AG08396 (cell line): ENCODE measurements at places on chromosomes 6 and 20.
A peak's percentile ranks its signal among the peaks of the same experiment; 100 is the strongest.

DNA sequence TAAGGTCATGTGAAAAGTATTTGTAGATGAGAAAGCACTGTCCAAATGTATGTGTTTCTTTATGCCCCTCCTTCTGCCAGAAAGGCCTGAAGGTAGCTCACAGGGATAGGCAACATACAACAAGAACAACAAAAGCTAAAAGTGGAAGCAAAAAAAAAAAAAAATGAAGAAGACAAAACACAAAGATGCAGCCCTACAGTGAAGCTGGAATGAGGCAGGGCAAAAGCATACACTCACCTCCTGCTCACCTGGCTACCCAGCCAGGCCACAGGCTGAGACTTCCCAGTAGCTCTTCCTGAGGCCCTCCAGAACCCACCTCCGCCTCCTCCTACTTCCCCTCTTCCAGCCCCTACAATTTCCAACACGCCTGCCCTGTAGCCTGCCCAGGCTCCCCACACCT, 2.4 kb downstream of the UNC5CL start:
- no peak for DNase-seq

DNA sequence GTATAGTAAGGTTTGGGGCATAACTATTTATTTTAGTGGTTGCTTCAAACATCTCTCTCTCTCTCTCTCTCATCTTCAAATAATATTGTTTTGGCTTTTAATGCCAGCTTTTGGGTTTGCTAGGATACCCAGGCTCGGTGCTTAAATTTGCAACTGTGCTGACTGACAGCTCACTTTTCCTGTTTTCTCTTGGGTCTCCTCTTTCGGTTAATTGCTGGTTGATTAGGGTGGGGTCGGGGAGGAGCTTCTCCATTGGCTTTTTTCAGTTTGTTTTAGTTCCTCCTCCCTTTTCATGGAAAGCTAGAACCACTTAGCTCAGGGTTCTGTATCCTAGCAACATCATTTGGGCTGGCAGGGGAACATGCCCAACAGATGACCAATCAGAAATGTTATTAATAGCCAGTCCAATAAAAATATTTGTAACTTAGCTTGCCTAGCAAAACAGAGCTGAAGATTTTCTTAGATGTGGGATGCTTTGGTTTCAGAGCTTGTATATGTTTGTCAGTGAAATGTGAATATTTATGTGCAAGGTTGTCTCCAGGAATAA, 11.3 kb downstream of the TFAP2B start:
- no peak for DNase-seq

DNA sequence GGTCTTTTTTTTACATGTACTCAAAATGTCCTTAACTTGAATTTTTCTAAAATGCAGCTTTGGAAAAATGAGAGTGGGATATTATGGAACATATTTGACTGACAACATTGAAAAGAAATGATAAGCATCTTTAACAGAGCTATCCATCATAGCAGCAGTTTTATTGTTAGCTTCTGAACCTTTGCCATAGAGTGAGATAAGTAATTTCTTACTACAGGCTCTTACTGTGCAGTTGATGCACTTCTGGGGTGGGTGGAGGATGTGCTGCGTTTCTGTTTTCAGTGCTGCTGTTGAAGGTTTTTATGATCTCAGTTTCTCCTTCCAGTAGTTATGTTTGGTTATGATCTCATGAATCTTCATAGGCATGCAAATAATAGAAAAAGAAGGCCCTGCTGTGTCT, 267.0 kb downstream of the TMEM242 start:
- DNase-seq: no peak

- no peak for DNase-seq
Measured at GRCh38 chr6:133428295-133428694, 187.1 kb downstream of the EYA4 start.

DNA sequence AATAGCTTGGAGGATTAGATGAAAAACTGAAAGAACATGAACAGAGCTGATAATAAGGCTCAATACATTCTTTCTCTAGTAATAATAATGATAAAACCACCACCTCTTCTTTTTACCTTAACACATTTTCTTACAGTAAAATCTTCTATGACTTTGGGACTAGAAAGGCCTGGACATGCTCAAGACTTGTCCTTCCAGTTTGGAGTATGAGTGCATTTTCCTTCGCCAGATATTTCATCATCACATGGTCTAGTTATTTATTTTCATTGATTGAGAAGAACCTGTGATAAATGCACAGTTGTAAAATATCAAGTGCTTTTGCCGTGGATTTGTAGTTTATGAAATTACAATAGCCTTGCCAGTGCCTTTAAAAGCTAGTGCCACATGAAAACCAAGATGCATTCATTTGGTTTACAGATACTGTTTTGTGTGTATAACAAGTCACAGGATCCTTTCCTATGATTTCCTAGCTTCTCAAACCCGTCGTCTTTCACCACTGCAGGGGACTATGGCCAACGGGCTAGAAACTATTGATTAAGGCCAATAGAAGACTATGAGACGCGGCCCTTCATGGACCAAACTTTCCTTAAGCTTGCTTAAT, 200.2 kb upstream of the ZNF217 start:
- DNase-seq: no peak

- DNase-seq: no peak
Measured at GRCh38 chr20:46362921-46363867, 43.2 kb downstream of the ELMO2 start.

- DNase-seq: no peak
Measured at GRCh38 chr20:24915440-24915839, 33.6 kb upstream of the CST7 start.

- DNase-seq: no peak
Measured at GRCh38 chr6:32096087-32096393, 13.1 kb downstream of the TNXB start.

GRCh38 chr6:165725201-165725600, 62.2 kb upstream of the PDE10A start:
- DNase-seq: no peak

- DNase-seq: no peak
Measured at GRCh38 chr6:37583261-37583660, 83.6 kb upstream of the CCDC167 start.

DNA sequence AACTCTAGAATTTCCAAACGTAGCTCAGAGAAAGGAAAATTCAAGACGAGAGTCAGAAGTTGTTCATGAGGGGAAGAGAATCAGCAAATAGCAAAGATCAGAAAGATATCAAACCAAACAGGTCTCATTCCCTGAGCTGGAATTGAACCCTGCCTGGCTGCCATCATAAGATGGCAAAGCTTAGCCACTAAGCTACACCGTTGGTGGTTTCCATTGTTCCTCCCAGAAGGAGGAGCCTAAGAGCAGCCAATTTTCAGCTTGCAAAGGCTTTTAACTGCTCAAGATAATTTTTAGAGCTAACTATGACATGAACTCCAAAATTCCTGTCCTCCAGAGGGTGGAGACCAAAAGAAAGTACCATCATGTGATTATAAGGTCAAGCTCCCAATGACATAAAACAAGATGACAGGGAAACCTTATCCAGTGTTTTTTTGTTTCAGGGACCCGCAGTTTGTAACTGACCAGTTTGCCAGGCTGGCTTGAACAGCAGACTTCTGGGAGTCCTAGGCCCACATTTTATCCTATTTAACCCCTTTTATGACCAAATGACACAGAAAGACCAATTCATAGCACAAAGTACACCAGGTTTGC, 55.9 kb downstream of the COL11A2 start:
- no peak for DNase-seq

- no peak for DNase-seq
Measured at GRCh38 chr6:25777031-25777430, 22.5 kb downstream of the SLC17A4 start.

DNA sequence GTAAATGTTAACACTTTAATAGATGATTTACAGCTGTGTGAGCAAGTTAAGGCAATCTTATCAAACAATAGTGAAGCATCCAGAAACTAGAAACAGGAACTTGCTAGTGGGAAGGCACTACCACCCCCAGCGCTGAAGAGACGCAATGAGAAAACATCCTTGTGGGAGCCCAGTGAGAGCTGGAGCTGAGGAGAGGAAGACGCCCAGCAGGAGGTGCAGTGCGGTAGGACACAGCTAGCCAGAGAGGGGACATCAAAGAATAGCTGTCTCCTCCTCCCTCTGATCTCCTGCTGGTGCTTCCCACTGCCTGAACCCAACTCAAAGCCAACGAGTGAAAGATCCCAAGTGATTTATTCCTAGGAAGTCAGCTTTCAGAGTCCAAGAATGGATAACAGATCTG, 140.3 kb downstream of the COL12A1 start:
- no peak for DNase-seq

DNA sequence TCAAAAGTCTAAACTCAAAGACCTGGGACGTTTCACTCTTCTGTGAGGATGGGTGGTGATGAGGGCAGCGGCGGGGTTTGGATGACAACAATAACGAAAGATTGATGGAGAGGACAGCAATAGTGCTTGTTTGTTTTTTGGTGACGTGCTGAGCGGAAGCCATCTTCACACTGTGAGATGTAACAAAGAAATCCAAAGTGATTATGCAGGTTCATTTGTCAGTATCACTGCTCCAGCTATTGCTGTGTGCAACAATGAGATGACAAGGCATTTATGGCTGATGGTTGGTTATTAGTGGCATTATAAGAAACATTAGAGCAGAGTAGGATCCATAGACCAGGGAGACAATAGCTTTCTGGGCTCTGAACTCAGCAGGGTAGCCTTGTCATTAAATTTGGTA, 306.7 kb downstream of the RNF144B start:
- DNase-seq: no peak

DNA sequence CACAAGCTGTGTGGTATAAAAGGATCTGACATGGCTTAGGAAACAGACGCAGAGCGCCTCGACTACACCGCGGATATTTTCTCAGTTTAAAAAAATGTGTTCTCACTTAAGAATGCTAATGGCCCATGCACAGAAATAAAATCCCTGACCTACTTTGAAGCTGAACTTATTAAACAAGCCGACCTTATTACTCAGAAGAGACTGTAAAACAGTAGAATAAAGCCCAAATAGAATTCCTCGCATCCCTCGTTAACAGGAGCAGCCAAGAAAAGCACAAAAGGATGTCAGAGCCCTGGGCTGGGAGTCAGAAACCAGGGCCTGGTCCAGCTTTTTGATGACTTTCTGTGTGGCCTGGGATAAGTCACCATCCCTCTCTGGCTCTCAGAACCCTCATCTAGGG, 489.3 kb downstream of the PTPRT start:
- no peak for DNase-seq

DNA sequence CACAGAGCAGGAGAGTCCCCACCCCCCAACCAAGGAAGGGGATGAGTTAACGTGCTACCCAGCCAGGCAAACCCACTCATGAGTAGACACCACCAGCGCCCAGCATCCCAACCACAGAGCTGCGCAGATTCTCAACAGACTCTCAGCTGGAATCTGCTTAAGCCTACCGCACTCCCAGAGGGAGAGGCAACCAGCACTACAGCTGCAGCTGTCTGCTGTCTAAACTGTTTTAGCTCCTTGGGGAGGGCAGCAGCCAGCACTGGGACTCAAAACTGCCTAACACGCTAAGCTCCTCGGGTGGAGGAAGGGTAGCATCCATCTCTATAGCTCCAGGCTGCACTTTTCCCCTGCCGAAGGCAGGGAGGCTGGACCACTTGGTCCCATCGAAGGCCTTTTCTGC, 539.8 kb downstream of the EPHA7 start:
- DNase-seq: no peak

DNA sequence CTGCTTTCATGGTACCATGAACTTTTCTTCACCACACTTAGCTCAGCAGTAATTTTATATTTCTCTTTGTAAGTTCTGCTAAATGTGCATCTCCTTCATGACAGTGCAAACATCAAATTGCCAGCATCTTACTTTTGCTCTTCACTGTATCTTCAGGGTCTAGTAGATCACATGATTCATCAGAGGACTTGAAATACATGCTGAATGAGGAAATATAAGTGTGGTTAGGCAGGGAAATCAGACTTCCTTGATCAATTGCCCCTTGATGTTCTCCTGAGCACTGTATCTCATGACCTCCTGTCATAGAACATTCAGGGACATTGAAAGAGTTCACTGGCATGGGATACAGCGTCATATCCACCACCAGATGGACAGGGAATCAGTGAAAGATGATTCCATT, 25.3 kb upstream of the POLR1H start:
- no peak for DNase-seq

- no peak for DNase-seq
Measured at GRCh38 chr6:64789476-64789875, 917.5 kb downstream of the EYS start.

- no peak for DNase-seq
Measured at GRCh38 chr6:168442646-168443045, 1.7 kb downstream of the SMOC2 start.

GRCh38 chr6:34799547-34799946, 7.7 kb downstream of the BLTP3A start:
- DNase-seq: no peak

DNA sequence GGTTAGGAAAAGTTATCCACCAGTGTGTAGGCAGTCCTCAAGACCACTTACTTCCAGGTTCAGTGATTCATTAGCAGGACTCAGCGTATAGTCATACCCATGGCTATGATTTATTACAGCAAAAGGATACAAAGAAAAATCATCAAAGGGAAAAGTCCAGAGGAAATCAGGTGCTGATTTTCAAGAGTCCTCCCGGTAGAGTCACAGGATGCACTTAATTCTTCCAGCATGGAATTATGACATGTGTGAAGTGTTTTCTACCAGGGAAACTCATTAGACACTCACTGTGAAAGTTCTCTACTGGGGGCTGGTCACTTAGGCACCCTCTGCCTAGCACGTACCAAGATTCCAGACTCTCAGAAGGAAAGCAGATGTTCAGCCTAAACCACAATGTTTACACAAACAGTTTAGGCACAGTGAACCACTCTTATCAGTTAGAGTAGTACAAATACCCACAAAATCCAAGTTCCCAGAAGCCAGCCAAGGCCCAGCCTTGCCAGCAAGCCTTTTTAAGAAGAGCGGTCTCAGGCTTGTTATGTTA, 10.2 kb downstream of the WFDC3 start:
- DNase-seq: peak; percentile 39

DNA sequence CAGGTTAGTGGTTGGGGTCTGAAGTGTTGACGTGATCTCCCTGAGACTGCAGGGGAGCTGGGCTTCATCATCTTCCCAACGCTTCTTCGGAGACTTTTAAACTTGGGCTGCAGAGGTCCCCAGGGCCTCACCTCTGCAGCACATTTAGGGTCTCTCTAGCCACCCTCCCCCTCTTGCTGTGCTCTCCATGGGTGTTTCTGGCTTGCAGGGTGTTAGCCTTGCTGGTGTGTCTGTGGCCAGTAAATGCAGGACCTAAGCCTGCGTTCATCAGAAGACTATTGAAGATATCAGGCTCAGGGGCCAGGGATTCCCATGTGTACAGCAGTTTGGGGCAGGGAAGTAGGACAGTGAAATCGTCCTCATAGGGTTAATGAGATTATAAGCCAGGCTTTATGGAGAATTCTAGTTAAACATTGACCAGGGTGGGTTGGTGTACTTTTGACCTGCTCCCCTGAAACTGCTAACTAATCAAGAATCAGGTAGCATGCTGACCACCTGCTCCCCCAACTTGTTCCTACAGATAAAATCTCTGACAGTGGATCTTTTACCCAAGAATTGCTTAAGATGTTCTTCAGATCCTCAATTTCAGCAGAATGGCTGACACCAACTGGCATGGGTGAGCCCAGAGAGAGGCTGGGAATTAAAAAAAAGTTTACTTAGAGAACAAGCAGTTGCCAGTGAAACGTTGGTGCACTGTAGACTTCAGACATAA, 3.8 kb upstream of the DDO start:
- no peak for DNase-seq
